Suppressor macrophage (primary cell): ENCODE measurements at places on chromosomes 5 and 9.

GRCh38 chr9:121663591-121663990, 12.2 kb downstream of the DAB2IP start:
- no peak for DNase-seq

DNA sequence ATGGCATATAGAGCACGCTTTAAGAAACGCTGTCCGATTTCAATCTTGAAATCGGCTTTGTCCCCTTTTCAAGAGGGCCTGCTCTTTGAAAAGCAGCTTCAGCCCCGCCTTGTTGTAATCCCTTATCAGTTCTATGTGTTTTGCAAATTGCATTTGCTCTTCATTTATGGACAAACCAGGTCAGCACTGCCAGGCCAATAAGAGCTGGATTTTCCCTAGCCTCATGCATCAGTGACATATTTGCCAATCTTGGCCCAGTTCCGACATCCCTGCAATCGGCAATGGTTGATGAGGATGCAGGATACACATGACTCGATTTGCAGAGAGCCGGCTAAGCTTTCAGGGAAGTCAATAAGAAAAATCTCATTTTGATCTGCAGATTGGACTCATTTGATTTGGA, 529.1 kb upstream of the CLINT1 start:
- no peak for DNase-seq

GRCh38 chr5:141234109-141234667, 11.0 kb upstream of the PCDHB15 start:
- DNase-seq: no peak

GRCh38 chr5:59368951-59369350, 524.6 kb downstream of the PDE4D start:
- DNase-seq: no peak

GRCh38 chr9:7342229-7342628, 457.3 kb downstream of the DMAC1 start:
- DNase-seq: peak; percentile 60

DNA sequence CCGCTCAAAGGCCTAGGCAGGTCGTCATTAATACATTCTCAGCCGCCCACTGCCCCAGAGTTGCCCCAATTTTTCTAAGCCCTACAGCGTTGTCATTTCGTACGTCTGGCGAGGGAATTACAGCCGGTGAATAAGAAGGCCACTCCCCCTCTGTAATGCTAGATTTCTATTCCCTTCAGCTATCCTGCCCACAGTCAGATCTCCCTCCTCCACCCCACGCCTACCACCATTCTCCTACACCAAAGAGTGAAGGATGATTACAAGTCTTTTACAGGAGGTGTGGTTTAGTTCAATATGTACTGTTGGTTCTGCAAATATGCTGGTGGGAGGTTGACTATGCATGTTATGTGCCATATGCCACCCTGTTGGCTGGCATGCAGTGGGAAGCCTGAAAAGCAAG, 83.7 kb upstream of the SMIM15 start:
- DNase-seq: no peak

GRCh38 chr5:61082516-61083280, 79.6 kb downstream of the SMIM15 start:
- DNase-seq: no peak
